ENCODE measurements at places on chromosomes 2 and 18. TPM values are rescaled to one million over a fixed set of nuclear protein-coding genes. Genes with fewer than 3 reads are reported as not detected.

Gene GPR35
- polyA plus RNA-seq: 1.2 TPM

Gene MRO
- 3.7 TPM for polyA plus RNA-seq

Gene AQP12B
- polyA plus RNA-seq: 0.74 TPM

GRCh38 chr2:46225150-46225625 is 72.0 kb upstream of the EPAS1 start:
- DNase-seq: no peak

Gene CFAP210
- 1.2 TPM for polyA plus RNA-seq

DNA sequence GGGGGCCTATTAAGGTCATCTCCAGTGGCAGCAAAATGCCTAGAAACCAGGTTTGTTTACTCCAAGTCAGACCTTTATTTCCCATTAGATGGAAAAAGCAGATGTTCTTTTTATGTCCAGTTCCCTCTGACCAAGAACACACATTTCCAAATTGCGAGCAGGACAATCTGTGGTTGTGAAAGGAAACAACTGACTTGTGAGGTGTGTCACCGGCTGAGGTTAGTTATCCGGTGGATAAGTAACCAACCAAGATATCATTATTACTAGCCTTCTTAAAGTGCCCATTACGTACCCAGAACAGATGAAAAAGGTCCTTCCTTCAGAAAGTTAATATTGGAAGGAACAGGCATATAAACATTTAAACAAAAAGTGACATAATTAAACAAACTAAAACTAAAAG is 112.9 kb downstream of the THADA start:
- no peak for DNase-seq

Gene GPR55
- 0.17 TPM for polyA plus RNA-seq

DNA sequence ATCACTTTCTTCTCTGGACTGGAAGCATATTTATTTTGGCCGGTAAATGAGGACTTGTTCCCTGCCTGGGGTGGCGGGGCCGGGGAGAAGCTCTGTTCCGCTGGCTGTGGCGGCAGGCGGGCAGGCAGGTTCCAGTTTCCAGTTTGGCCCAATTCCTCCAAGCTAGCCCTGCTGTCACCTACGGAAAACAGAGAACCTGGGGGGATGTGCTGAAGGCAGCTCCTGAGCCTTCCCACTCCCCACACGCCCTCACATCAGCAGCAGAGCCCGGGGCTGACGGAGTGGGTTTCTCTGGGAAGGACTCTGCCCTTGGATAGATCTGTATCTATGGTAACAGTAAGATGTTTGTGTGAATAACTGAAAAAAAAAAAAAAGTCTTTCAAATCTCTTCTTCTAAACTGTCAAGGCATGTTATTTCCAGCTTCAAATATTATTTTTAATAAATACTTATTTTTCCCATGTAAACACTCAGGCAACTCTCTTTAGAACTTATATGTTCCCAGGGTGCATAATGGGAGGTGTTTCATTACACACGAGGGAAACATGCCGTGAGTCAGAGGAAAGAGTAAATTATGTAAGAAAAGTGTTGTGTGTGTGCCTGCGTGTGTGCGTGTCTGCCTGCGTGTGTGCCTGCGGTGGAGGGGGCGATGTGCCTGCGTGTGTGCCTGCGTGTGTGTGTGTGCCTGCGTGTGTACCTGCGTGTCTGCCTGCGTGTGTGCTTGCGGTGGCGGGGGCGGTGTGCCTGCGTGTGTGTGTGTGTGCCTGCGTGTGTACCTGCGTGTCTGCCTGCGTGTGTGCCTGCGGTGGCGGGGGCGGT is 116.1 kb upstream of the ZNF516 start:
- DNase-seq: no peak

Gene LIPG
- polyA plus RNA-seq: 56.7 TPM

Gene TMEM185B
- 24.5 TPM for polyA plus RNA-seq

DNA sequence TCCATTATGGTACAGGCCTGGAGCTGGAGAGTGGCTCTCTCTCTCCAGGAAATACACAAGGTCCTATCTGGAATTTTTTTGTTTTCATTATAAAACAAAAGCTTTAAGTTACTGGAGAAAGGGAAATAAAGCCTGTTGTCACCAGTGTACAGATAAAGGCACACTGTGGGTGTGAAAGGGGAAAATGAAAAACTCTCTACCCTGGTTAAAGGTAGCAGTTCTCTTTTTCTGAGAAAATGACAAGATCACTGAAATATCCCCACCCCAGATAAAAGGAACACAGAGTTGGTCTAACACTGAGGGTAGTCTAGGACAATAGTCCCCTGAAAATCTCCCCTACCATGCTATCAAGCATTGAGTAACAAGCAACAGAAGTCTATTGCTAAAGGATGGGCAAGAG is 438.7 kb downstream of the MBD2 start:
- DNase-seq: no peak

DNA sequence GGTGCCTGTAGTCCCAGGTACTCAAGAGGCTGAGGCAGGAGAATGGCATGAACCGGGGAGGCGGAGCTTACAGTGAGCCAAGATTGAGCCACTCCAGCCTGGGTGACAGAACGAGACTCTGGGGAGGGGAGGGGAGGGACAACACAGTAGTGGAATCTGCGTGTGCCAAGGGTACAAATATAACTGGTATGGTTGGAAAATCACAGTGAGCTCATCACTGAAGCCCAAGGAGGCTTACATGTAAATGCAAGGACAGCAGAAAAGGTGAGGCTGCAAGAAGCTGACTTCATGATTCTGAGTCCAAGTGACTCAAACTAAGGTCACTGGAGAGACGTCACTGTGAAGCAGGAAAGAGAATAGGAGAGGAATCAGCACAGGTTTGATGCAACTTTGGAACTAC is 9.2 kb downstream of the SEPTIN10 start:
- DNase-seq: no peak

- DNase-seq: no peak
These were observed 141.2 kb downstream of the PMAIP1 start for GRCh38 chr18:60040971-60041370.

DNA sequence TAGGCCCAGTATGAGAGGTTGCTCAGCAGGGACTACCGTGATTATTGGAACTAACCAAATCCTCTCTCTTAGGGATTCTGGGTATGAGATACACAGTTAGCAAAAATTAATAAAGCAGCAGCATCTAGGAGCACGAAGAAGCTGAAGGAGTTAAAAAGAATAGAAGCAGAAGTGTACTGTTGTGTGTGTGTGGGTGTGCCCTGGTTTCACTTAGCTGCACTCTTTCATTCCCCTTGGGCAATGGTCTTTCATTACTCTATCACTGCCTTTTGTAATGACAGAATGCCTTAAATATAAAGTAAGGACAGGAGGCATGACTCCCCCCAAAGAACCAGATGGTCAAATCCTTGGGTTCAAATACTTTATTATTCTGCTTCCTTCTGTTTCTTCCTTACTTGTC is 115.9 kb upstream of the CD302 start:
- no peak for DNase-seq

Gene NCKAP5
- polyA plus RNA-seq: 10.1 TPM

Gene DTNA
- polyA plus RNA-seq: 20.2 TPM

GRCh38 chr2:220001751-220002150 is 374.3 kb downstream of the SLC4A3 start:
- no peak for DNase-seq

GRCh38 chr2:202149936-202150335 is 76.9 kb downstream of the KIAA2012 start:
- no peak for DNase-seq

Gene SERPINB4
- not detected for polyA plus RNA-seq

DNA sequence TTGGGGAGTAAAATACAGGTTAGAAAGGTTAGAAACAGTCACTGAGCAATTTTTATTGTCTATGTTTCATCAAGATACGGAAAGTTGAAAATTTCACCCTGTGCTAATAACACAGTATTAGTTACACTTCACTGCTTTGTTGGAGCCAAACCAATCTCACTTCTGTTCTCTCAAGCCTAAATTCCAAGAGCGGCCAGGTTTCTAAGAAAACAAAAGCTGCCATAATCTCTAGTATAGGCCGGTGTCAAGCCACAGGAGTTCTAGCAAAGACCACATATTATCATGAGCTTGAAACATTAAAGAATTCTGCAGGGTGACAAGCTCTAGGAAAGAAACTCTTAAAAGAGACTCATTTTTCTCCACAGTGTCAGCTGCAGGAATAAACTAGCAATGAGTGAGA is 128.7 kb downstream of the TXNL1 start:
- no peak for DNase-seq

DNA sequence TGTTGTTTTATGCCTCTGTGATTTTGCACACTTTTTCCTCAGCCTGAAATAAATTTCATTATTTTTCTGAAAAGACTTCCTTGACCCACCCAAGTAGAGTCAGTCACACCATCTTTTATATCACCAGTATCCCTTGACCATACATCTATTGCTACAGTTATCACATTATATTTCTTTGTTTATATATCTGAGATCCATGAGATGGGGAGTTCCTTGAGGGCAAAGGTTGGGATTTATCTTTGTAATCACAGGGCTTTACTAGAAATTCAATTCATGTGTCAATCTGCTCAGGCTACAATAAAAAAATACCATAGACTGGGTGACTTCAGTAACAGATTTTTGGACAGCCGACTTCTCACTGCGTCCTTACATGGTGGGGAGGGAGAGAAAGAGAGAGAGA is 12.8 kb upstream of the RNF138 start:
- DNase-seq: no peak

Gene GNLY
- polyA plus RNA-seq: not detected

Gene MALL
- polyA plus RNA-seq: 14.2 TPM

- DNase-seq: no peak
These were observed 189.5 kb upstream of the HDAC4 start for GRCh38 chr2:239590276-239590675.

- DNase-seq: no peak
These were observed 182.5 kb upstream of the NXPH2 start for GRCh38 chr2:138962686-138963085.

DNA sequence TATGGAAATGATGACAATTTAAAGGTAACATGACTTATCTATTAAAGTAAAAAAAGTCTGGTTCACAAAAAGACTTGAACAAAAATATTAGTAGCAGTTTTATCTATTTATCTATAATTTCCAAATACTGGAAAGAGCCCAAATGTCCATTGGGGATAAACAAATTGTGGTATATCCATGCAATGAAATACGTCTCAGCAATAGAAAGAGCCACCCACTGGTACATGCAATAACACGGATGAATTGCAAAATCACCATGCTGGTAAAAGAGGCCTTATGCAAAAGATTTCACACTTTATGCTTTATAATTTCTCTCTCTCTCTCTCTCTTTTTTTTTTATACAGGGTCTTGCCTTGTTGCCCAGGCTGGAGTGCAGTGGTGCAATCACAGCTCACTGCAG is 91.4 kb upstream of the ASAP2 start:
- no peak for DNase-seq

Gene TMEM131
- 48.0 TPM for polyA plus RNA-seq

- DNase-seq: no peak
These were observed 152.8 kb downstream of the DSEL start for GRCh38 chr18:67363694-67364093.

DNA sequence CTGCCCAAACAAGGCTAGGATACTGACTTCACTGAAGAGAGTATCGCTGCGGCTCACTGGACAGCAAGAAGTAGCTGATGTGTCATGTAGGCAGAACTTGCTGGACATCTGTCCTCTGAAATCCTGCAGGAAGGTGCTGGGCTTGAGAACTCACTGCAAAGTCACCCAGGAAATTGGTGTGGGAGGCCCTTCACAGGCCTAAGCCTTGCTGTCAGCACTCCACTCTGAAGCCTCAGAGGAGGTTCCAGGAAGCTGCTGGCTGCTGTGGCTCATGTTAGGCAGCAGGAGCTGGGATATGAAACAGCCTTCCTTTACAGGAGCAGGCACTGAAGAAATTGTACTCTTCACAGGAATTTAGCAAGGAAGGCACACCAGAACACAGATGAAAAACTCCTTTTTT is 88.3 kb upstream of the CCDC68 start:
- no peak for DNase-seq

- DNase-seq: no peak
These were observed 87.8 kb downstream of the MAP2 start for GRCh38 chr2:209511637-209512036.
